ENCODE measurements at places on chromosomes 3 and 15. TPM values are rescaled to one million over a fixed set of nuclear protein-coding genes. Genes with fewer than 3 reads are reported as not detected.

Gene WNT5A
- 52.0 TPM for total RNA-seq

Gene GOLGA8N
- 10.5 TPM for total RNA-seq

Gene MUC13
- not detected for total RNA-seq

DNA sequence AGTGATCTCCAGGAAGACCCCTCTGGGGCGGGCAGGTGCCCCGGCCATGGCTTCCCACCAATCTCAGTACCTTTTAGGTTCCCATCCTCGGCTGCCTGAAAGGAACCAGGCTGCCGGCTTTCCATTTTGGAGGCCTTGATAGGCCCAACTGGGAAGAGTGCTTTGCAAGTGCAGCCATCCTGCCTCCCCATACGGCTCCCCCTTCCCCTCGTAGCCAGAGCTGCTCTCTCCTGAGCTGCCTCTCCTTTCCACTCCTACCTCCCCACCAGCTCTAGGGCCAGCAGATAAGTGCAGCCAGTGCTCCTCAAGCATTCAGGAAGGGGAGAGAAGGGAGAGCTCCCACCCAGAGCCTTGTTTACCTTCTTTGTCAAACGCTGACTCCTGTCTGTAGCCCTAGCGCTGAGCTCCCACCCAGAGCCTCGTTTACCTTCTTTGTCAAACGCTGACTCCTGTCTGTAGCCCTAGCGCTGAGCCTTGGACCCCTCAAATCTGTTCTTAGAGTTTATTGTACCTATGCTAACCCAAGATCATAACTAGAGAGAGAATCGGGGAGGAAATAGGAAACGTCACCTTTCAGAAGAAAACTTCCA is 133.0 kb downstream of the LRRK1 start:
- DNase-seq = no peak

DNA sequence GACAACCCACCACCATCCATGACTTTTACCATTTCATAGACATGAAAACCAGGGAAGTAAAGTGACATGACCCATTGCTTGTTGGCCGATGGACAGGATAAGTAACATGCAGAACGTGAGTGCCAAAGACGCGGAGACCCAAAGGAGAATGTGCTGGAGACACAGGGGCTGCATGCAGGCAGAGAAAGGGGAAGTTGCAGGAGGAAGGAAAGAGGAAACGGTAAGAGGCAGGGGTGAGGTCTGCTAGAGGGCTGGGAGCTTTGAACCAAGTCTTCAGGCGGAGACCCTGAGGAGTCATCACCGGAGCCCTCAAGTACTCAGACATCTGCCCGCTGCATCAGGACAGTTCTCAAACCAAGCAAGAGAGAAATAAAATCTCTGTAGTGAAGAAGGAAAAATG is 34.9 kb downstream of the MAGEF1 start:
- DNase-seq = no peak

DNA sequence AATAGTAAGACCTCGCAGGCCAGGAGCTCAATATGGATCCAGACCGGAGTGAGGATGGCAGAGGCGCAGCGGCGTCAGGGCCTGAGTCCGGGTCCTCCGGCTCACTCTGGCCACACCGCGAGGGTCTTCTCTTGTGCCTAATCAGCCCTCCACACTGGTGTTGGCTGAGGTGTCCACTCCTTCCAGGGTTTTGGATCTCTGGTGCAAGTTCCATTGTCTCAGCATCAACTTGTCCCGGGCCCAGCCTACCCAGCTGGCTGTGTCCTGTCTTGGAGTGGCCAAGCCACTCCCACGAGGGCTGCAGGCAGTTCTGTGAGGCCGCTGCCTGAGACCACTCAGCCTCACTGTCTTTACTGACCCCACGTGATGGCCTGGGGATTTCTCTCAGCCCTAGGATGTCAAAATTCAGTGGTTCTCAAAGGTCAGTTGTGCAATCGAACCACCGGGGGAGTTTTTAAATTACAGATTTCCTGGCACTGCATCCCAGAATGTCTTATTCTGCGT is 12.6 kb upstream of the GOLGA6L7 start:
- no peak for DNase-seq

GRCh38 chr3:182906036-182906435 is 74.3 kb downstream of the DCUN1D1 start:
- DNase-seq = no peak

- no peak for DNase-seq
Measured at GRCh38 chr15:51024735-51025453, 69.8 kb downstream of the TNFAIP8L3 start.

DNA sequence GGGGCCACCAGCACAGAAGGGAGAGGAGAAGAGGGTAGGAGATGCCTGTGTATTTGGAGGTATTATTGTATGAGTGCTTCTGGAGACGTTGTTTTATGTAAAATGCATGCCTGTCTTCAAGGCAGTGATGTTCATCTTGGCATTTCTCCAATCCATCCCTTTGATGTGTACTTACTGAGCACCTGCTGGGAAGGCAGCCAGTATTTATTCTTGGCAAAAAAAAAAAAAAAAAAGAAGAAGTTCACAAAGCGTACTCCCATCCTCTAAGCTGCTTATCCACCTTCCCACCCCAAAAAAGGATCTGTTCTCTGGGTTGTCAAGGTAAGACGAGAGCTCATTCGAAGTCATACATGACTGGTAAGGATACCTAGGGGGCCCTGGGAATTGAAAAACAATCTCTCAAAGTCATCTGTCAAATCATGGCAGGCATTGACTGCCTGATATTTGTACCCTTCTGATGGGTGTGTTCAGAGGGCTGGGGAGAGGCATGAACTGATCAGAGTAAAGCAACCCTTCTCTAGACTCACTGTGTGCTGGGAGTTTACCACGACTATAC is 30.0 kb upstream of the SLC6A1 start:
- no peak for DNase-seq

DNA sequence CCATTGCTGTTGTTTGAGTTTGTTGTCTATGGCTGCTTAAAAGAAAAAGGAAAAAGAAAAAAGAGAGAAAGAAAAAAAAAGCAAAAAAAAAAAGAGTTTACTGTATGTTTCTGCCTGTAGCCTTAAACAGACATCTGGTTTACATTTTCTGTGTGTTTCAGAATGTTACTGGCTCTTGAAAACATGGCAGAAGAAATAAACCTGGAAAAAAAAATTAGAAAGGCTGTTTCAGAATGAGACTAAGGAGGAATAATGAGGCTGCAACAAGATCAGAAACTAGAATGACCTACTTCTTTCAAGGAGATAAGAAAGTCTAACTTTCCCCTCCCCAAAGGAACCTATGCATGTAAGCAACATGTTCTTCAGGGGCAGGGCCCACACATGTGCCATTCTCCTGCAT is 292.1 kb downstream of the DIPK2A start:
- no peak for DNase-seq

GRCh38 chr15:50257332-50257731 is 8.2 kb downstream of the HDC start:
- no peak for DNase-seq

DNA sequence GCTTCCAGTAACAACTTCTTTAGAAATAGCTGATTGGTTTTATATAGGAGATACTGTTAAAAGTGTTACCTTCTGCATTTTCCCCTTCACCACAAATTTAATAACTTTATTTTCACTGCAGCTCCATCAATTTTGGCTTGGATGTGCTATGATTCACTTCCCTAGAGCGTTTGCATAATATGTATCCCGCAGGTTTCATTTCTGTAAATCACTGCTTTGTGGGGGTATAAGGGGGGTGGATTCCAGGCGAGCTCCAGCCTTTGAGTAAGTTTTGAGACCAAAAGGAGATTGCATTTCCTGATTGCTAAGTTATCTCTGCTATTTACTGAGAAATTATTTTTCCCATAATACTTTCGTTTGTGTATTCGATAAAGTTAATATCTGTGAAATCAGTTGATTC is 232.6 kb downstream of the TBL1XR1 start:
- no peak for DNase-seq

GRCh38 chr3:134068429-134068828 is 38.7 kb upstream of the SLCO2A1 start:
- no peak for DNase-seq

- peak; percentile 16 for DNase-seq
Measured at GRCh38 chr3:127677541-127678314, 5.0 kb downstream of the ABTB1 start.

DNA sequence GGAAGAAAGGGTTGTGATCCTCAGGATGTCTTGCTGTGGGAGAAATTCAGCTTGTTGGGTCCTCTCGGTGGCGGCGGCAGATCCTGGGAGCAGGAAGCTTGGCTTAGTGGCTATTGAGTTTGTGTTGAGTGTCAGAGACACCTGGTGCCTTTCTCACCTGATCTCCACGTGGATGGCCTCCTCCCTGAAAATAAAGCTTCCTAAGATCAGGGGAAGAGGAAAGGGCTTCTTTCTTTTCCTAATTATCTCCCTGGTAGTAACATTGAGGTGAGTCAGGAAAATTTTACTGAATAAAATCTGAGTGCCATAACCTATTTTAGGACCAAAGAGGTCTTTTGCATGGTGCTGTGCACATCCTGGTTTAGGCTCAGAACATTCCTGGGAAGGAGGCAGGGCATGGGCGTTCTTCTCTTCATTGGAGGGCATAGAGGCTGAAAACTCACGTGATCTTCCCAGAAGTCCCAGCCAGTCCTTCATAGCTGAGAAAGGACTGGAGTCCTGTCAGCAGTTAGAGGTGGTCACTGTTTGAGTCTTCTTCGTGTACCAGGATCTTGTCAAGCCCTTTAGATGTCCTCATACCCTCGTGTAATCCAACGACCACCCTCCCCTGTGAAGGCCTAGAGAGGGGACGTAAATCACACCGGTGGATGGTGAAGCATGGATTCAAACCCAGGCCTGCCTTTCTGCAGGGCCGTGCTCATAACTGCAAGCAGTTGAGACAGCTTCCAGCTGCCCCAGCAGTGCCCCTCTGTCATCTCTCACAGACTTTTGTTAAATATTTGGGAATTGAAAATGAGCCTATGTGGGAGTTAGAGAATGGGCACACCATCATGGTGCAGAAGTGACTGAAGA is 1.1 kb downstream of the CMTM8 start:
- DNase-seq = no peak

- no peak for DNase-seq
Measured at GRCh38 chr3:141129541-141130011, 78.4 kb downstream of the SPSB4 start.

GRCh38 chr15:99324082-99324620 is 72.9 kb downstream of the LRRC28 start:
- no peak for DNase-seq

DNA sequence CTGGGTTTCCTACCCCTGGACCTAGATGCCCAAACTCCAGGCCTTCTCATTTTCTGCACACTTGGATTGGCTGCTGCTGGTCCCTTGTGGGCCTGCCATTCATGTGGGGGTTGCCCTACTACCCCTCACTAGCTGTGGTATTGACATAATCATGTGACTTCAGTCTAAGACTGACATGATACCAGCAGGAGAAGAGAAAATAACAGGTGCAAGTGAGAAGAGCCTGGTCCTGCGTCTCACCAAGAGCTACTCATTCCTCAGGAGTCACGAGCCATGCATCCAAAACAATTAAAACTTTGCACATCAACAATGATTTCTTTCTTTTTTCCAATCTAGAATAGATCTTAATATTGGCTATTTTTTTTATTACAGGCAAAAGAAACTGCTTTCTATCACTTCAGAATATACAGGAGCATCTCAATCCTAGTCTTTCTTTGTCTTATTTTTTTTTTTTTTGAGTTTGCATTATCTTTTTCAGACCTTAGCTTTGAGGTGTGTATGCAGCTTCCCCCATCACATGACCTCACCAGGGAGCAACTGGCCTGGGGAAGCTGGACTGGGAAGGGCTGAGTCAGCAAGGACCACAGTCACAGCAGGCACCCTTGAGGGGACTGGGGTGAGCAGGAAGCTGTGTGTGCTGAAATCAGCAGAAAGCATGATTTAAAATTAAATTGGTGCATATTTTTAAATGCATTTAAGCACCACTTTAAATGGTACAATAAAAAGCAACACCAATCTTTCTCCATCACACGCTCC is 27.6 kb downstream of the SLC9A9 start:
- DNase-seq = no peak

- no peak for DNase-seq
Measured at GRCh38 chr3:69385723-69386555, at the start of gene FRMD4B. FRMD4B (minus strand) TSS chr3:69386088; CDS start chr3:69385989, 99 bp downstream.

Data from omental fat pad (tissue), 4 donors.